ENCODE measurements at places on chromosomes 3 and 15.
A peak's percentile ranks its signal among the peaks of the same experiment; 100 is the strongest.

GRCh38 chr3:13229273-13229949, 156.2 kb upstream of the IQSEC1 start:
- no peak for DNase-seq

DNA sequence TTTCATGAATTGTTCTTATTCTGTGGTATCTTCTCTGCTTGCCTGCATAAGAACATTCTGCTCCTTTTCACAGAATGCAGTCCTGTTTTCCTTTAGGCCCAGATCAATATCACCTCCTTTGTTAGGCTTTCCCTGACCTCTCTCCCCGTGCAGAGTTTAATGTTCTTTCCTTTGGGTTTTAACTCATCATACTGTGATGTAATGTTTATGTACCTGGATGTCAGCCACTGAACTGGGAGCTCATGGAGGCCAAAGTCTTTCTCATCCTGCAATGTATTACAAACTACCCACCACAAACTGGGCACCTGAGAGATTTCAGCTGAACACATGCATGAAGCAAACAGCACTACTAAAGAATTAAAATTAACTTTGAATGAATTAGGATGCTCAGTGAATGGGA, 192.8 kb upstream of the RORA start:
- no peak for DNase-seq

GRCh38 chr15:34782901-34783300, 12.4 kb downstream of the ACTC1 start:
- no peak for DNase-seq

- peak; percentile 60 for DNase-seq
Observed at GRCh38 chr15:51077221-51078153, 17.2 kb downstream of the TNFAIP8L3 start.

GRCh38 chr3:155676252-155676981, 68.5 kb downstream of the PLCH1 start:
- no peak for DNase-seq

GRCh38 chr3:186093271-186093900, 15.5 kb downstream of the ETV5 start:
- no peak for DNase-seq

DNA sequence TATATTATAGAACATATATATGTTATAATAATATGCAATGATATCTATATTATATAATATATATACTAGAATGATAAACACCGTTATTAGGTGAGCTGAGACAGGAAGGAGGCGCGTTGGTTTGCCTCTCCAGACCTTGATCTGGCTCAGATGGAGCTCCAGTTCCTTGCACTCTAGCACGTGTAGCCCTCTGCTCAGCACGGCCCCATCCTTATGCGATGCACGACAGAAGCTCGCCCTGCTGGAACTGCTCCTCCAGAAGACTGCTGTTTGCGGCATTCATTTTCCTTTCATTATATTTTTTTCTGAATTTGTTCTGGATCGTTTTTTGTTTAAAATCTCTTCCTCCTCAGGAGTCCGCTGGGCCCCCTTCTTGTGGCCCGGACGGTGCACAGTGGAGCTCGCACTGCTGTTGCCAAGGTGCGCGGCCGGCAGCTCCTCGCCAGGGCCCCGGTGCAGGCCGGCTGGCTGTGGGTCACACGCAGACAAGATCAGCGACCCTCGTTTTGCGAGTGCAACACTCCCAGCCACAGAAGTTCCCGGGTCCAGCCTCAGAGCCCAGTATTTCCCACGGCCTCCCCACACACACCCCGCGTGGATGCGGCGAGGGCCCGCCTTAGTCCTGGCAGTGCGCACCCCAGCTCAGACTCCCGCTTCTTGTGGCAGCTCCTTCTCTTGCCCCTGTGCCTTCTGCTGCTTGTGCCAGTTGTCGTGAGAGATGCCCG, 112.2 kb downstream of the CHL1 start:
- DNase-seq: no peak

DNA sequence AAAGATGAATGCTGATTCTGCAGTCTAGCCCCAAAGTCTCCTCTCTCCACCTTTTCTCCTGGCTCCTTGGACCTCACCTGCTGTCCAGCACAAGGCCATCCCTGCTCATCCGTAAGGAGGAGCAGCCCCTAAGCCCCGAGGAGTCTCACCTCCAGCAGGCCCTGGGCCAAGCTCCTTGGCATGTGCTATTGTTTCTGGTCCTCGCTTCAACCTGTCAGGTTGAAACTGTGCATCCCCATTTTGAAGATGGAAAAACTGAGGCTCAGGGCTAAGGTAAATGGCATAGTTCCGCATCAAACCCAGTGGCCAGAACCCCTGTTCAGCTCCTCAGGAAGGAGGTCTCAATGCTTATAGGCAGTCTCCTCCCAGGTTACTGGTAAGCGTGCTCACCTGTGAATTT, 26.1 kb downstream of the CHDH start:
- no peak for DNase-seq

DNA sequence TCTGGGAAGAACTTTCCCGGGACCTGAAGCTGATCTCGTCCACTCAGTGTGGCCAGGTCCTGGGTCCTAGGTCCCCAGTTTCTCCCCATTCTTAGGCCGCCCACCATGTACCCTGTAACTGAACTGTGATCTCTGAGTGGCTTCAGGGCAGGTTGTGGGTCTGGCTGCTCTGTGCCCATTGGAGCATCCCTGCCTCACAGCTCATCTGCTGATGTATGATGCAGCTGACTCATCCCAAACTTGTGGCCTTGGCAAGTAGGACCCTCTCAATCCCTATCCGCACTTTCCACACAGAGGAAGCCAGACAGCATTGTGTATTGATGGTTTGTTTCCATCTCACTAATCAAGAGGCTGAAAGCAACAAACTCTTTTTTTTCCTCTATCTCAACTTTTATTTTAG, 69.1 kb upstream of the XCR1 start:
- DNase-seq: no peak

GRCh38 chr15:40379853-40380252, 2.7 kb upstream of the KNSTRN start:
- no peak for DNase-seq

GRCh38 chr3:99925584-99926230, 108.0 kb downstream of the CMSS1 start:
- no peak for DNase-seq

DNA sequence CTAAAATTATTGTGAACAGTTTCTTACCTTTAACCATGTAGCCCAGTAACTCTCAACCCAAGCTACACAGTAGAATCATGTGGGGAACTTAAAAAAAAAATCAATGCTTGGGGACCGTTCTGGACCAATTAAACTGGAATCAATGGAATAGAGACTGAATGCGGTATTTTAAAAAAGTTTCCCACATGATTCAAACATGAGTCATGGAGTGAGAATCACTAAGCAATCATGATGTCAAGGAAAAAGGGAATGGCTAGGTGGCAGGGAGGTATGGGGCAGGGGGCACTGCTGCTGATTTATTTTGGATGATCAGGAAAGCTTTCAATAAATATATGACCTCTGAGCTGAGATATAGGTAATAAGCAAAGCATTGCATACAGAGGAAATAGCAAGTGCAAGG, 250.5 kb upstream of the RORA start:
- DNase-seq: no peak

GRCh38 chr15:89704411-89704810, 13.8 kb downstream of the WDR93 start:
- no peak for DNase-seq

DNA sequence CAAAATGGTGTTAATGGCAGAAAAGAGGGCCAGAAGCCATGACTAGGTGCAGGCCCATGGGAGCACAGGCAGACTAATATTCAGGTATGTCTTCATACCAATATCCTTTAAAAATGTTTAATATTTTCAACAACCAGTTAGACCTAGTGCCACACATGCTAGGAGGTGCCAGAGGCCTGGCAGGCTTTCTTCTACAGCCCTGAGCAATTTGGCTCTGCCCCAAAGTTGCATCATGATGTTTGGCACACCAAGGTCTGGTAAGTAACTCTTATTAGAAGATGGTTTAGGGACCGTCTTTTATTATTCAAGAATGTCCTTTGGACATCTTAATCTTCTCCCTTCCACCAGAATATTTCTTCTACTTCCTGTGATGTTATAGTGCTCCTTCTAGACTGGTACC, 34.8 kb downstream of the MITF start:
- DNase-seq: no peak

- no peak for DNase-seq
Observed at GRCh38 chr15:79653533-79653932, 221.4 kb downstream of the MINAR1 start.

- DNase-seq: no peak
Observed at GRCh38 chr15:96586901-96587300, 256.4 kb downstream of the NR2F2 start.

DNA sequence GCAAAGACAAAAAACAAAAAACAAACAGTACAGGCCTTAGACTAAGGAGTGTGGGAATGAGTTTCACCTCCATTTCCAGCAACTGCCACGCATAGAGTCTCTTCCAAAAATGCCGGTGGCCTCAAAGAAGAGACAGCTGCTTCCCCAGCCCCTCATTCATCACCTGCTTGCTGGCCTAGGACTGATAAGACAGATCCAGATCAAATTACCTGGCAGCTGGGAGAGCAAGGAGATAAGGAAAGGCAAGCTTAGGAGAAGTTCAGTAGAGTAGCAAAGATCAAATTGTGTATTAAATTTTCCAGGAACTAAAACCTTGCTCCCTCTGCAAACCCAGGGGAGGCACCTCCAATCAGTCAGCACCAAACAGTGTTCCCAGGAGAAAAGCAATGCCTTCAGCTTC, 325.8 kb upstream of the CTNNB1 start:
- DNase-seq: no peak

GRCh38 chr15:73959012-73959581, 32.8 kb downstream of the LOXL1 start:
- DNase-seq: no peak

- no peak for DNase-seq
Observed at GRCh38 chr15:39438260-39438659, 142.6 kb upstream of the THBS1 start.

- DNase-seq: peak; percentile 52
Observed at GRCh38 chr3:56855856-56856512, 54.2 kb upstream of the ARHGEF3 start.

DNA sequence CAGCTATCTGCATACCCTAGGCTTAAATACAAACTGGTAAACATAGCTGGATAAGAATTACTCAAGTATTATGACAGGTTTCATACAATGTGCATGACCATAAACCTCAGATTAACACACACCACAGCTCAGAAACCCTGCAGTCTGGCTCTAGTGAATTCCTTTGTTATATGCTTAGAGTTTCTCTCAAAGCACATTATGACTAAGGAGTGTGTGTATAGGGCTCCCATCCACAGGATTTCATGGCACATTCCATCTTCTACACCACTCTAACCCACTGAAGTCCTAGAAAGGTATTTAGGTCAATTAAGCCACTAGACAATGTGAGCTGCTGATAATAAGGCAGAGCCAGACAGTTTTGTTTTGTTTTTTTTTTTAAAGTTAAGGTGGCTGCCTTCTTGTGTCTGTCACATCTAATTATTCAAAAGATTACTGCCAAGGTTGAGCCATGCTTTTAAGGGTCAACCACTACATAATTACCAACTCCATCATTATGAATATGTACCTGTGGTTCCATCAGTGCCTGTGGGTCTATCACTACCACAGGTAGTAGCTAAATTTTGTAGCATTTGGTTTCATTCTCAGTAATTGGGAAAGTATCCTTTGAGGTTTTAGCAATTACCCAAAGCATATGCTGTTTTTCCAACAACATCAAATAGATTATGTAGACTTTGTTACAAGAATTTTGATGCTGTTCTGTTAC, 107.0 kb downstream of the ALCAM start:
- no peak for DNase-seq

DNA sequence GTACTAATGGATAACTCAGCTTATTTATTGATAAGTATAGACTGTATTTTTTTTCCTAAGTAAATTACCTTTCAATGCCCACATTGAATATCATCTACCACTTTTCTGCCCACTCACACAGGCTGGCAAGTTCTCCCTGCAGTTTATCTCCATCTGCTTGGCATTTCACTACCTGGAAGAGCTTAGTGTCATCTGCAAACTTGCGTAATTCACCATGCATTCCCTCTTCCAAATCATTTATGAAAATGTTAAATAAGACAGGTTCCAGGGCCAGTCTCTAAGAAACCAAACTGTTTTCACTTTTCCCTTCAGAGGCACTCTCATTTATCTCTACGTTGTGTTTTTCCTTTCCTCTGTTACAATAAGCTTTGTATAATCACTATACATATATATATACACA, 1076.6 kb downstream of the IGSF11 start:
- DNase-seq: no peak

- DNase-seq: no peak
Observed at GRCh38 chr3:172595664-172596393, 72.6 kb upstream of the TNFSF10 start.

DNA sequence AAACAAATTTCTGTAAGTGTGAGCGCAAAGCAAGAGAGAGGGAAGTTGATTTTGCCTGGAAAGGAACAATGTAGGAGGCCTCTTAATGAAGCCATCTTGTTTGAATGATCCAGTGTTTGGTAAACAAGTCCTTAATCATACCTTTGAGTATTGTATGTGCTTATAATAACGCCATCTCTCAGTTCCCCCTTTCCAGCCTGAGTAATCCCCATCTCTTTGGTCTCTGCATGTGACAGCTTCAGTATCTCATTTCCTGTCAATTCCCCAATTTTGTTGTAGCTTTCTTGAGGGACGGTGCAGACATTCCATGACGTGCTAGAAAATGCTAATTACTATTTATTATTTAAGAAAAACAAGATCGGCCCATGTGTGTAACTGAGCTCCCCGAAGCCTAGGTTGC, 349.3 kb upstream of the NR2F2 start:
- no peak for DNase-seq

- no peak for DNase-seq
Observed at GRCh38 chr15:88613074-88613944, 7.8 kb upstream of the AEN start.

- no peak for DNase-seq
Observed at GRCh38 chr3:43086460-43087165, 19.3 kb downstream of the POMGNT2 start.

GRCh38 chr15:38061856-38062649, 127.6 kb downstream of the TMCO5A start:
- no peak for DNase-seq

DNA sequence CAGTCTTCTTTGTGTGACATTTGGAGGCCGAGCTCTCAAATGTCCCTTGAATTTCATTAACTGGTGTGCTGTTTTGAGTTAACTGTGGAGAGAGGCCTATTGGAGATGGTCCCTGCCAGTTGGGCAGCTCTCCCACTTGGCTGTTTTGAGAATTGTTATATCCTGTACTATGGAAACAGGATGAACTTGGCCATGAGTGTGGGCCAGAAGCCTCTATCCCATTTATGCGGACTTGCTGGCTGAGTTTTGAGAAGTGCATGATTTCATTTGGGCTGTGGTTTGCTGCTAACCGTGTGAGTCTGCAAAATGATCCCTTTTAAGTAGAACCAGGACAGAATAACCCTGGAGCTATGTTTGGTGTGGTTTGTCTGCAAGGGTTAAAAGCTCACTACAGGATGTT, 366.0 kb downstream of the PTPRG start:
- no peak for DNase-seq
